ENCODE measurements at places on chromosomes 7 and 10. TPM values are rescaled to one million over a fixed set of nuclear protein-coding genes. Genes with fewer than 3 reads are reported as not detected.

CLCN1 gene
- polyA plus RNA-seq = 3.2 TPM

DNA sequence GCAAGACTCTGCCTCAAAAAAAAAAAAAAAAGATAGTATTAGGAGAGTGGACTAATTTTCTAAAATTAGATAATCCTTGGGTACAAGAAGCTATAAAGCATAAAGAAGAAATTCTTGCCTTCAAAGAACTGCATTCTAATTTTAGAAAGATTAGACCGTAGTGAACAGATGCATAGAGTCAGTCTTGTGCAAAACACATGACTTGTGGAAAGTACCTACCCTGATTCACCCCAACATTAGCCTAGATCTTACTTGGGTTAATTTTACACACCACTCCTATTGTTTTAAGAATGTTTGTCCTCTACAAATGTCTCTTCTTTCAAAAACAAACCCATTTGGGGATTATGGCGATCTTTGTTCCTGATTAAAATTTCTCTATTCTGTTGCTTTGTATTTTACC lies 38.9 kb upstream of the SP8 start:
- DNase-seq = no peak

VIPR2 gene
- 10.2 TPM for polyA plus RNA-seq

SYCE1 gene
- polyA plus RNA-seq = 0.63 TPM

GRCh38 chr10:46527241-46527811 lies 29.1 kb downstream of the GPRIN2 start:
- DNase-seq = no peak

GRCh38 chr7:69966766-69967591 lies 368.7 kb downstream of the AUTS2 start:
- peak; percentile 64 for DNase-seq

DNA sequence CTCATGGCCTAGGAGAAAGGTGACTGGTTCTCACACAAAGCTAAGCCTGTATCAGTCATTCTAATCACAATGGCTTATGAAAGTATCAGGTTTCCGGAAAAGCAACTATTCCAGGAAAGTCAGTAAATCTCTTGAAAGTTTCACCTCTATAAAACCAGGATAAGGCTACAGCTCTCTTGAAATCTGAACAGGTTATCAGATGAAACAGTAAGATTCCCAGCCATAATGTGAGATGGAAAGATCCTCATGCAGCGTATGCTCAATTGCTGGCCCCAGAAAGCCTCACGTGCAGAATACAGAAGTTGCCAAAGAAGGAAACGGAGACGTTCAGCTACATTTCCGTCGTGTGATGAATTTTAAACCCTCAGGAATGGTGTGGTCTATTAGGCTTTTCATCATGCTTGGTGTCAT lies 90.0 kb downstream of the PFKFB3 start:
- DNase-seq = peak; percentile 34

DNA sequence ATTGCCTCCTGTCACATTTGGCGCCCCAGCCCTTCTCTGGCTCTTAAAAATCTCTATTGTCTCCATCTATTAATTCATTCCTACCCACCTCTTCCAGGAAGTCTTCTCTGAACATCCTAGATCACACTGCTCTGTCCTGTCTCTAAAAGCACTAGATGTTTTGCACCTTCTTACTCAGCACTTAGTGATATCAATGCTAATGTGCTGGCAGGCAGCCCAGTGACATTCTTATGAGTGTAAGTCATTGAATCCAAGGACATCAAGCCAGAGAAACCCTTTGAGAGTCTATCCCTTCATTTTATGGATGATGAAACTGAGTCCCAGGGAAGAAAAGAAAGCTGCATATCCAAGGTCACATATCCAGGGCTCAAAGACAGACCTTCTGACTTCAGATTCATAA lies 48.3 kb upstream of the PAX2 start:
- DNase-seq = peak; percentile 15

DNA sequence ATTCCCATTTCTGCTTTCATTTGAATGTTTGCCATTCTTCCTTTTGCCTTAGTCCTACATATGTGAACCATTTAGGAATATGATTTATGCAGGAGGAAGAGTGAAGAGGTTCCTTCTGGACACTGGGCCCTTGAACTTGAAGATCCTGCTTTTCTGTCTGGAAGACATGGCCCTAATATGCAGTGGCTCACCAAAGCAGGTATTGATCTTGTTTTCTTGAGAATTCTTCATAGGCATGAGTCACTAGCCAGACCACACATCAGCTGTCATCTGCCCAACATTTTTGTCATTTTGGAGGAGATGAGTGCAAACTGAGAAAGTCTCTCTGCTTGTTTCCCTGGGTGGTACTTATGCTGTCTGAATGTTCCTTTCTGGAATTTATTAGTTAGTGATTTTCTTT lies 382.6 kb downstream of the LRMDA start:
- peak; percentile 91 for DNase-seq

HKDC1 gene
- 0.04 TPM for polyA plus RNA-seq

CFAP70 gene
- polyA plus RNA-seq = 1.9 TPM

CHST3 gene
- 15.4 TPM for polyA plus RNA-seq

DNA sequence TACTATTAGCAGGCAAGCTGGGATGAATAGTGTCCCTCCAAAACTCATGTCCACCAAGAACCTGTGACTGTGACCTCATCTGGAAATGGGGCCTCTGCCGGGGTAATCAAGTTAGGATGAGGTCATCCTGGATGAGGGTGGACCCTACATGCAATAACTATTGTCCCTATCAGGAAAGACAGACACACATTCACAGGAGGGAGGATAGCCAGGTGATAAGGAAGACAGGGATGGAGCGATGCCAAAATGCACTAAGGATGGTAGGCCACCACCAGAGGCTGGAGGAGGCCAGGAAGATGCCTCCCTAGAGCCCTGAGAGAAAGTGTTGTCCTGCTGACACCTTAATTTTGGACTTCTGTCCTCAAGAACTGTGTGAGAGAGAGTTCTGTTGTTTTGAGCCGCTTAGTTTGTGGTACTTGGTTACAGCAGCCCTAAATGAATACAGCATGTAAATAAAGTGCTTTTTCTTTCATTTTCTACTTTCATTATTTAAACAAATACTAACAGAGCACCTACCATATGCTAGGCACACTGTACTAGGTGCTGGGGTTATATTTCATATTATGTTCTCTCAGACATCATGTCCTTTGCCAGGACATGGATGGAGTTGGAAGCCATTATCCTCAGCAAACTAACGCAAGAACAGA lies 111.9 kb downstream of the USP6NL start:
- DNase-seq = no peak

UCMA gene
- 1.4 TPM for polyA plus RNA-seq

Data from muscle of back (tissue), 13 donors.